ENCODE measurements at places on chromosomes 13 and 19.

GRCh38 chr13:27128825-27129627 is 42.6 kb downstream of the USP12 start:
- no peak for DNase-seq

GRCh38 chr13:113110852-113111315 is 5.3 kb downstream of the F7 start:
- no peak for DNase-seq

DNA sequence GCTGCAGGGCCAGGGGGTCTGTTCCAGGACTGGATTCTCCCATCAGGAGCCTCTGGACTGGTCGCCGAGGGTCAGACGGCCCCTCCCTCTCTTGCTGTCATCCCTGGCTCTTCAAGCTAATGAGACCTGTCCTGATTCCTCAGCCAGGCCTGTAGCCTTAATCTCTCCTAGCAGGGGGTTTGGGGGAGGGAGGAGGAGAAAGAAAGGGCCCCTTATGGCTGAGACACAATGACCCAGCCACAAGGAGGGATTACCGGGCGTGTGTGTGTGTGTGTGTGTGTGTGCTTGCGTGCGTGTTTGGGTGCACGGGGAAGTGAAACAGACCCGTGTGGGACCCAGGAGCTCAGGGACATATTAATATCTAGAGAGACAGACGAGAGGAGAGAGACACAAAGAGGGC is 1.9 kb upstream of the CRX start:
- DNase-seq, result no peak

- no peak for DNase-seq
These were observed 282.9 kb downstream of the SLITRK5 start for GRCh38 chr13:87954091-87954490.

GRCh38 chr19:13328241-13328640 is 178.0 kb downstream of the IER2 start:
- no peak for DNase-seq

DNA sequence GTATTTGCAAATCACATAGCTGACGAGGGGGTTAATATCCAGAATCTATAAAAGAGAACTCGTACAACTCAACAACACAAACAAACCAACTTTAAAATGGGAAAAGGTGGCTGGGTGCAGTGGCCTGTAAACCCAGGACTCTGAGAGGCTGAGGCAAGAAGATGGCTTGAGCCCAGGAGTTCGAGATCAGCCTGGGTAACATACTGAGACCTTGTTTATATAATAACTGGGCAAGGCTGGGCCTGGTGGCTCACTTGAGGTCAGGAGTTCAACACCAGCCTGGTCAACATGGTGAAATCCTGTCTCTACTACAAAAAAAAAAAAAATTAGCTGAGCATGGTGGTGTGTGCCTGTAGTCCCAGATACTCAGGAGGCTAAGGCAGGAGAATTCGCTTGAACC is 21.8 kb upstream of the TM6SF2 start:
- DNase-seq, result no peak

GRCh38 chr19:5987077-5987818 is 9.3 kb upstream of the RANBP3 start:
- DNase-seq, result peak; percentile 77

DNA sequence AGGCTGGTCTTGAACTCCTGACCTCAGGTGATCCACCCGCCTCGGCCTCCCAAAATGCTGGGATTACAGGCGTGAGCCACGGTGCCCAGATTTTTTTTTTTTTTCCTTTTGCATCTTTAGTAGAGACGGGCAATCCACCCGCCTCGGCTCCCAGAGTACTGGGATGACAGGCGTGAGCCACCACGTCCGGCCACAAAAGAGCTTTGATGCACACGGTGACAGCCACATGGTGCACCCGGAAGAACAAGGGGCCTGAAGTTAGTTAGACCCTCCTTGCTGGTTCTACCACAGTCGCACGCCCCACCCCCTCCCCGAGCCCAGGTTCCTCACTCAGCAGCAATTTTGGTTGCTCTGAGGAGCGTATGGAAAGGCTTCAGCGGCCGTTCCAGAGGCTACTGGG is 54.2 kb upstream of the USE1 start:
- DNase-seq, result no peak

GRCh38 chr13:27583645-27584044 is 36.7 kb downstream of the LNX2 start:
- no peak for DNase-seq

DNA sequence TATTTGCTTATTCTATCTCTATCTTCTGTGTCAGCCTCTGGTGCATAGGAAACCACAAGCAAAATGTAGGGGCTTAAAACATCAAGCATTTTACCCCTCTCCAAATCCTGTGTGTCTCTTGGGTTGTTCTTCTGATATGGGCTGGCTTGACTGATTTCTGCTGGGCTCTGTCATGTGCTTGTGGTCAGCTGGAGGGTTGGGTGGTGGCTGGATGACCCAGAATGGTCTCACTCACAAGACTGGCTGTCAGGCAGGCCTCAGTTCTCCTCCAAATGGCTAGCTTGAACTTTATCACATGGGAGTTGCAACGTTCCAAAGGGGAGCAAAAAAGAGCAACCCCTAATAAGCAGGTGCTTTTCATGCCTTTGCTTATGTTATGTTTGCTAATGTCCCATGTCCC is 9.6 kb upstream of the LYPD5 start:
- no peak for DNase-seq

DNA sequence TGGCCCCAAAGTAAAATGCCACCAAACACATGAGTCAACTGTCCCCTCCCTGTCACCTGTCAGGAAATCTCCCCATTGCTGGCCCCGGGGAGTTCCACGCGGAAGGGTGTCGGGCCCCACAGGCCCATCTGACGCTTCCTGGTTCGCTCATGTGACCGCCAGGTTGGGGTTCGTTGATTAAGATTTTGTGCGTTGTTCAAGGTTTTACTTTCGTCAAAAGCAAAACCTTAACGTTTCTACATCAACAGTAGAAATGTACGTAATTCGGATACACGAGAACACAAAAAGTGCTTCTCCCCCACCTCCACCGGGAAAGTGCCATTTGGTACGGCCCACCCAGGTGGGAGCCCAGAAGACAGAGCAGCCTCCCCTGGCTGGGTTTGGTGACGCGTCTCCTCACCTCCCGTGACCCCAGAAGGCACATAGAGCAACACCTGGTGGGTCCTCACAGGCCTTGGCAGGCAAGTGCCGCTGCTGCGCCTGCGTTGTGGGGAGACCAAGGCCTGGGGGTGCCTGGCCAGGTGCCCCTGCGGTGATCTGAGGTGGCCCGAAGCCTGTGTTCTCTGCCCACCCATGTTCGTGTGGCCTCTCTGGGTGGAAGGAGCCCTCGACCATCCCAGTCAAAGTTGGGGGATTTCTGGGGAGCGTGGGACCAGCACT is 161.6 kb downstream of the KDM4B start:
- DNase-seq, result no peak

- peak; percentile 91 for DNase-seq
These were observed 94.2 kb downstream of the ZNF737 start for GRCh38 chr19:20471431-20471830.

- DNase-seq, result no peak
These were observed 51.3 kb downstream of the ZNF536 start for GRCh38 chr19:30423481-30423880.

- no peak for DNase-seq
These were observed 2.0 kb downstream of the GPI start for GRCh38 chr19:34366738-34367623.

- DNase-seq, result peak; percentile 47
These were observed 591 bp downstream of the DEDD2 start for GRCh38 chr19:42216653-42217519.

- no peak for DNase-seq
These were observed 97.7 kb upstream of the DOCK9 start for GRCh38 chr13:99075268-99076191.

- no peak for DNase-seq
These were observed 55.0 kb downstream of the MRPL57 start for GRCh38 chr13:21231426-21231940.

DNA sequence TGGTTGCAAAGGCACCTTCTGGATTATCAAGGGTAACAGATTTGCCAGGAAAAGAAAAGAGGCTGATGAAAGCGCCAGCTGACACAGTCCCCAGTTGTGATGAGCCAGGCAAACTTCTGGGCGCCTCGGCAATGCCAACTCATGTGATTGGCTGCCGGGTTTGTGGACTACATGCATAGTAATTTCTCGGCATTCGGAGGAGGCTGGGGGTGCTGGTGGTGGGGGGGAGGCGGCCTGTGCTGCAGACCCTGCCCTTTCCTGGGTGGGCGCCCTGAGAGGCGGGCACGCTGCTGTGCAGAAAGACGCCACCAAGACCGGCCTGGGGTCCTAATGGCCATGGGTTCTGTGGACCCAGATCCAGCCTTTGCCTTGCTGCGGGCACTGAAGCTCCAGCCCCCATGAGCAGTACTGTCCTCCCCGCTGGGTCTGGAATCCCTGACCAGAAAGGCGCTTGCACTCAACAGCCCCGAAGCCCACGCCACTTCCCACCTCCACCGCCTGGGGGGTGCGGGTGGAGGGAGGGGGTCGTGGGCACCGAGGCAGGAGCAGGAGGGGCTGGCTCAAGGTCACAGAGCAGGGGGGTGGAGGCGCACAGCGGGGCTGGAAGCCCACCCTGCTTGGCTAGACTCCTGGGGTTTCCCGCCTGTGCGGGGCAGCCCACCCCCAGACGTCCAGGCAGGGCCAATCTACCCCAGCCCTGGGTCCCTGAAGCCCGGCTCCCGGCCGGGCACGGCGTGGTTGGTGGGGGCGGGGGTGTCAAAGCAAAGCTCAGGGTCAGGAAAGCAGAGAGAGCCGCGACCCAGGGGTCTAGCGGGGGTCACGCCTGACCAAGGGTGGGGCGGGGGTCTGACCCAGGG is 1.0 kb downstream of the DIRAS1 start:
- no peak for DNase-seq

GRCh38 chr13:53054569-53054968 is 26.0 kb downstream of the OLFM4 start:
- DNase-seq, result no peak

GRCh38 chr13:112885782-112886268 is 83.2 kb upstream of the MCF2L start:
- DNase-seq, result peak; percentile 95

- DNase-seq, result peak; percentile 36
These were observed 51.2 kb downstream of the NLRP12 start for GRCh38 chr19:53772943-53773342.

DNA sequence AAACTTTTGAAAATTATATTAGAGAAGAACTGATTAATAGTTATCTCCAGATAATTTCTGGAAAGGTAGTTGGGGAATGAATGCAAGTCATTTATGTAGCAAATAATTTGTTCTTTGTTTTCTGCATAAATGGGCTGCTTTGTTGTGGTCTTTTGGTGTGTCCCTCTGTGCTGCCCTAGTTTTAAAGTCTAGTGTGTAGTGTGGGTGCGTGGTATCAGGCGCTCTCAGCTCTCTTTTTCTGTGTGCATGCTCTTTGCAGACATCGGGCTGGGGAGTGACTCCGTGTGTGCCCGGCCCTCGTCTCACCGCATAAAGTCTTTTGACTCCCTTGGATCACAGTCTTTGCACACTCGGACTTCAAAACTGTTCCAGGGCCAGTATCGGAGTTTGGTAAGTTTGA is 94.5 kb downstream of the ARHGEF7 start:
- no peak for DNase-seq

DNA sequence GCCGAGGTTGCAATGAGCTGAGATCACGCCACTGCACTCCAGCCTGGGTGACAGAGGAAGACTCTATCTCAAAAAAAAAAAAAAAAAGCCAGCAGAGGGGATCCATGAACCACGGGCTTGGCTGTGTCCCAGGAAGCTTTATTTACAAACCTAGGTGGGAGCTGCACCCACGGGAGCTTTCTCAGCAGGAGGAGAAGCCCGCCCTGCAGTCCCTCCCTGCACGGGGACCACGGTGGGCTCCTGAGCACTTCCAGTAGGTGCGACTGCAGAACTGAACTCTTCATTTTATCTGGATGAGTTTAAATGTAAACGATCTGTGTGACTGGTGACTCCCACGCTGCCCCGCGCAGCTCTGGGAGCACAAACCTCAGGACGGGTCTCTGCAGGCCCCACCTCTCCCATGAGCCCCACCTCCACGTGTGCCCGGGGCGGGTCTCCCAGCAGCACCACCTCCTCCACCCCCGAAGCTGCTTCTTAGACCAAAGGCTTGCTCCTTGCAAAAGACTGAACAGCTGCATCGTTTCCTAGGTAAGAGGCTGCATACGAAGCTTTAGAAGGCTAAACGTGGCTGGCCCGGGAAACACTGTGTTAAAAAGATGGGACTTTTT is 66.4 kb downstream of the SPACA7 start:
- no peak for DNase-seq

- DNase-seq, result peak; percentile 48
These were observed 10.3 kb downstream of the ACTN4 start for GRCh38 chr19:38657633-38658222.

DNA sequence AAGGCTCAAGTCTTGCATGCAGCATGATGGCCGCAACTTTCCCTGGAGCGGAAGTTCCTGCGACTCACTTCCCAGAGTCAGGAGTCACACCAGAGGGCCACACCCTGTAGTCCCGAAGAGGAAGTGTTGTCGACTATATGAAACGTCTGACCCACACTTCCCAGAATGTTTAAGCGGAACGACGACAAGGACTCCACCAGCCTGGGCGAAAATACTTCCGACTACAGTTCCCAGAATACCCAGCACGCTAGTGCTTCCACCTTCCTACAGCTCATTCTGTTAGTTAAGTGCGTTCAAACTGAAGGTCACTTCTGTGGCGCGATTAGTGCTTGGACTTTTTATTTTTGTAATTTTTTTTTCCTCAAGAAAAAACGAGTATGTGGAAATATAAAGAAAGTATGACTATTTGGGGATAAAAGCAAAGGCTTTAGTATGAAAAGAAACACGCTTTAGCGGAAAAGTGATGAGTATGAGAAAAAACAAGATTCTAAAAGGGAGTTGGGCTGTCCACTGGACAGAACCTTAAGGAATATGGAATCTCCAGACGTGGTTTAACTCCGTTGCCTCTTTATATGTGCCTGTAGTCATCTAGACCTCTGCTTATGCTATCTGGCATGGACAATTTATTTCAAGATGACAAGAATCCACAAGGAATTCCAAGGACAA is 15.5 kb upstream of the ZNF112 start:
- DNase-seq, result no peak

DNA sequence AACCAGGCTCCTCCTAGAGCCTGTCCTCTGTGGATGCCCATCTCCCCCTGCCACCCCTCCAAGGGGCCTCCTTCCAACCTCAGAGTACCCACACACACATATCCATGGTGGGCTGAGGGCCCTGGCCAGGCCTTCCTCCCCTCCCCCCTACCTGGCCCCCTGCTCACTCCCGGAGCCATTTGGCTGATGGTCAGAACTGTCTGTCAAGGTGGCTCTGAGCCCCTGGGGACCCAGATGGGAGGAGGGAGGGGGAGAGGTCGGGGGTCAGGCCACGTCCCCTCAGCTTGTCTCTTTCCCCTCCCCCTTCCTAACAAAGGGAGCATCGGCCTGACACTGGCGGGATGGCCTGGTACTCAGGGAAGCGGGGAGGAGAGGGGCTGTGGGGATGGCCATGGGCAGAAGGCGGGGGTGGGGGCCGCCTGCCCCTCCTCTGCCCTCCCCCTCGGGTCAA is 18.7 kb upstream of the POU2F2 start:
- DNase-seq, result no peak

DNA sequence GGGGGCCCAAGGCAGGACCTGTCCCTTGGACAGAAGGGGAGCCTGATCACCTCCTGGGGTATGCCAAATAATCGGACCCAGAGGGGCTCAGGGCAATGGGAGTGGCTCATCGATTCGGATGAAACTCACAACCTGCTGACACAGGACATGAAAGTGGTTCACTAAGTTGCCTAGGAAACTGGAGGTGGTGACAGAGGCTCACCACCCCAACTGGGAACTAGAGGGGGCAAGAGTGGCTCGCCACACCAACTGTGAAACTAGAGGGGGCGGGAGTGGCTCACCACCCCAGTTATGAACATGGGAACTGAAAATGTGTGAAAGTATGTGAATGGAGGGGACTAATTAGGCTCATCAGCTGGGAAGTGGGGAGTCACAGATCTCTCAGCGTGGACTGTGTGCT is 46.3 kb upstream of the ZNF737 start:
- no peak for DNase-seq
